ENCODE measurements at places on chromosomes 12 and 14.

DNA sequence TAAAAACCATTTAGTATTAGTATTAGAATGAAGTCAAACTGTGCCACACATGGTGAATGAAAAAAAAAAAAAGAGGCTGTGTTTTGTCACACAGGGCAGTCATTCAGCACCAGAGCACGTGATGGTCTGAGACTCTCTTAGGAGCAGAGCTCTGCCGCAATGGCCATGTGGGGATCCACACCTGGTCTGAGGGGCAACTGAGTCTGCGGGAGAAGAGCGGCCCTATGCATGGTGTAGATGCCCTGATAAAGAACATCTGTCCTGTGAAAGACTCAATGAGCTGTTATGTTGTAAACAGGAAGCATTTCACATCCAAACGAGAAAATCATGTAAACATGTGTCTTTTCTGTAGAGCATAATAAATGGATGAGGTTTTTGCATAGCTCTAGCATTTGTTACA lies 12.2 kb upstream of the BDKRB1 start:
- no peak for DNase-seq

DNA sequence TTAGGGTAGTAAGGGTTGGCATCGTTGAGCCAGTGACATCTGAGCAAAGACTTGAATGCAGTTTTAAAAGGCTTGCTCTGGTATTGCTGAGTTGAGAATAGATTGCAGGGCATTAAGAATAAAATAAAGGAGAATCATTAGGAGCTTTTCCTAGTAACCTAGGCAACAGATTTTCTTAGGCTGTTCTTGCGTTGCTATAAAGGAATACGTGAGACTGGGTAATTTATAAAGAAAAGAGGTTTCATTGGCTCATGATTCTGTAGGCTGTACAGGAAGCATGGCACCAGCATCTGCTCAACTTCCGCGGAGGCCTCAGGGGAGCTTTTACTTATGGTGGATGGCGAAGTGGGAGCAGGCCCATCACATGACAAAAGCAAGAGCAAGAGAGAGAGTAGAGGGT lies 97.4 kb downstream of the RAD51B start:
- no peak for DNase-seq

DNA sequence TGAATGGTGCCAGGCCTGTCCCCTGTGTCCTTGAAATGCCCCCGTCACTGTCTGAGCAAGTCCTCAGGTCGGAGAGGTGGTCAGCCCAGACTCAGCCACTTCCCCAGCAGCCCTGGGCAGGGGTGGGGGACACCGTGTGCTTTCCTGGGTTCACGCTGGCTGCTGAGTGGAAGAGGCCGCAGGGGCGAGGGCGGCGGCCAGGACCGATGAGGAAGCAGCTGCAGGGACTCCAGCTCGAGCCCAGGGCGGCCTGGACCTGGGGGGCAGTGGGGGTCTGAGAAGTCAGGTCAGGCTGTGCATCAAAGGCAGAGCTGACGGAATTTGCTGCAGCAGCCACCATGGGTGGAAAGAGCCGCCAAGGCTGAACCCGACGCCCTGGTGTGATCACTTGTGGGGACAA lies 28.4 kb downstream of the NOC4L start:
- no peak for DNase-seq

DNA sequence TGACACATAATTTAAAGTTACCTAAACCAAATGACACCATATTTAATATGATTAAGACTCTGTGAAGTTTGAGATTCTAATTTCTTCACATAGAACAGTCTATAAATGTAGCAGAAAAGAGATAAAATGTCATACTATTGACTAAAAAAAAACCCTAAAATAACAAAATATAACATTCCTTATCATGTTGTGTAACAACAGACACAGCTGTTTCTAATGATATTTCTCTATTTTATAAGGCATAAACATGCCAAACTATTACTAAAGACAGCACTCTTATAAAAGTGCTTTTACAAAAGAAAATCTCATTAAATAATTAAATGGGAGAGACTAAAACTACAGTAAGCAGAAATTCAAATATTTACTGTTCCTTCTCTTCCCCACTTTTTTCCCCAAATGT lies 49.4 kb downstream of the NOVA1 start:
- no peak for DNase-seq

DNA sequence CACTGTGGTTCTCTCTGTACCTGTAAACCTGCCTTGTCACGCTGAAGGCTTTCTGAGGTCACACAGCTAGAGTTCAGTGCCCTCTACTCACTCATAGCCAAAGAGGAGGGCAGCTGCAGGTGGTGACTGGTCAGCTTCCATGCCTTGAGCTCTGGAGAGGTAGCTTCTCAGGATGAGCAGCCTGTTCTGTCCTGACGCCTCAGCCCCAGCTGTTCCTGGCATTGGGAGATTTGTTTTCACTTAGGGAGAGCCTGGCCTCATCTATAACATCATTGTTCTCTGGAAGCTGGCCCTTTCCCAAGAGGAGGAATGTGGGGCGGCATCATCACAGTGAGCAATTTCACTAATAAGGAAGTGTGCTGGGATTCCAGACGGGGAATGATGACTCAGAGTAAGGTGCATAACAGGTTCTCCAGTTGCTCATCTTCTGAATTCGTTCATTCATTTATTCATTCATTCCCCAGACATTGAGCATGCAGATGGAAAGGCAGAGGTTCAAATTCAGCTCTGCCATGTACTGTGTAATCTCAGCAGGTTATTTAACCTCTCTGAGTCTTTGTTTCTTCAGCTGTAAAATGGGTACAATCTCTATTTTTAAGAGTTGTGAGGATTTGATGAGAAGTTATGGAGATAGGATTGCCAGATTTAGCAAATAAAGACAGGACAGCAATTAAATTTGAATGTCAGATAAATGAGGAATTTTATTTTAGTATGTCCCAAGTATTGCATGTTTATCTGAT lies 255.8 kb upstream of the CRY1 start:
- DNase-seq = no peak

- DNase-seq = no peak
Observed at GRCh38 chr12:116551952-116552772, 7.0 kb upstream of the MAP1LC3B2 start.

GRCh38 chr12:112980491-112981158 lies 2.3 kb downstream of the OAS2 start:
- DNase-seq = no peak

- DNase-seq = no peak
Observed at GRCh38 chr12:25996677-25997076, 38.2 kb downstream of the RASSF8 start.

- DNase-seq = no peak
Observed at GRCh38 chr12:4221258-4221620, 52.3 kb upstream of the CCND2 start.

GRCh38 chr12:130132831-130133511 lies 29.3 kb upstream of the FZD10 start:
- no peak for DNase-seq

All from activated T-helper 9 cell treated with anti-CD3 and anti-CD28 coated beads, Interleukin-2, amount 50 U/mL, for 16 hours (primary cell).